NCI-H2029 treated with DMSO at 0.1 percent for 48 hours (cell line): ENCODE measurements at places on chromosomes 1 and 21.

GRCh38 chr1:118334506-118334905 lies 149.5 kb upstream of the SPAG17 start:
- no peak for DNase-seq

- DNase-seq: no peak
Observed at GRCh38 chr1:42801832-42802473, 15.0 kb upstream of the ERMAP start.

GRCh38 chr1:40385437-40386358 lies 12.2 kb downstream of the SMAP2 start:
- no peak for DNase-seq

- DNase-seq: no peak
Observed at GRCh38 chr1:24928689-24929397, 1.2 kb downstream of the RUNX3 start.

DNA sequence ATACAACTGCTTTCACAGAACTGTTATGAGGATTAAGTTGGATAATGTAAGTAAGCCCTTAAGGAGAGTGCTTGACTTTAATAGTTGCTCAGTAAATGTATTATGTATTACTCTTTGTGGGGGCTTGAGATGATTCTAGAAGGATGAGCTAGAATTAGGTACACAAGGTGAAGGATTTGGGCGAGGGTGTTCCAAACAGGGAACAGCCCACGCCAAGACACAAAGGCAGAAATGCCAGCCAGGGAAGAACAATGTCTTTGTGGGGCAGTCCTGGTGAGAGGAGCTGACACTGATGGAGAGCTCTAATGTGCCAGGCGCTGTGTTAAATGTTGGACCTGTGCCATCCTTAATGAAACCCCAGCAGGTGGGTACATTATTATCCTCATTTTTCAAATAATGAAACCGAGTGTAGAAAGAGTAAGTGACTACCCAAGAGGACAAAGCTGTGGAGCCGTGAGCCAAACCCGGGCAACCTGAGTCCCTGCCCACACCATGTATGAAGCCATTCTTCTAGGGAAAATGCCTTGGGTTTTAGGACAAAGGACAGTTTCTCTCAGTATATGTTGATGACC lies 362.4 kb downstream of the HHAT start:
- DNase-seq: no peak

GRCh38 chr1:162383516-162383915 lies 2.0 kb downstream of the C1orf226 start:
- no peak for DNase-seq

- no peak for DNase-seq
Observed at GRCh38 chr1:214637722-214638458, 34.9 kb downstream of the CENPF start.

DNA sequence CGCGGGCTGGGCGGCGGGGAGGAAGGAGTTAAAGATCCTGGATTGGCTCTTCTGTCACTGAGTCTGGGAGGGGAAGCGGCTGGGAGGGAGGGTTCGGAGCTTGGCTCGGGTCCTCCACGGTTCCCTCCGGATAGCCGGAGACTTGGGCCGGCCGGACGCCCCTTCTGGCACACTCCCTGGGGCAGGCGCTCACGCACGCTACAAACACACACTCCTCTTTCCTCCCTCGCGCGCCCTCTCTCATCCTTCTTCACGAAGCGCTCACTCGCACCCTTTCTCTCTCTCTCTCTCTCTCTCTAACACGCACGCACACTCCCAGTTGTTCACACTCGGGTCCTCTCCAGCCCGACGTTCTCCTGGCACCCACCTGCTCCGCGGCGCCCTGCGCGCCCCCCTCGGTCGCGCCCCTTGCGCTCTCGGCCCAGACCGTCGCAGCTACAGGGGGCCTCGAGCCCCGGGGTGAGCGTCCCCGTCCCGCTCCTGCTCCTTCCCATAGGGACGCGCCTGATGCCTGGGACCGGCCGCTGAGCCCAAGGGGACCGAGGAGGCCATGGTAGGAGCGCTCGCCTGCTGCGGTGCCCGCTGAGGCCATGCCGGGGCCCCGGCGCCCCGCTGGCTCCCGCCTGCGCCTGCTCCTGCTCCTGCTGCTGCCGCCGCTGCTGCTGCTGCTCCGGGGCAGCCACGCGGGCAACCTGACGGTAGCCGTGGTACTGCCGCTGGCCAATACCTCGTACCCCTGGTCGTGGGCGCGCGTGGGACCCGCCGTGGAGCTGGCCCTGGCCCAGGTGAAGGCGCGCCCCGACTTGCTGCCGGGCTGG lies at the start of gene NPR1:
TSS of gene NPR1 (plus strand) at position 170 of the 818 bp plus-strand sequence. CDS start at position 591, 421 bp downstream.
- no peak for DNase-seq

DNA sequence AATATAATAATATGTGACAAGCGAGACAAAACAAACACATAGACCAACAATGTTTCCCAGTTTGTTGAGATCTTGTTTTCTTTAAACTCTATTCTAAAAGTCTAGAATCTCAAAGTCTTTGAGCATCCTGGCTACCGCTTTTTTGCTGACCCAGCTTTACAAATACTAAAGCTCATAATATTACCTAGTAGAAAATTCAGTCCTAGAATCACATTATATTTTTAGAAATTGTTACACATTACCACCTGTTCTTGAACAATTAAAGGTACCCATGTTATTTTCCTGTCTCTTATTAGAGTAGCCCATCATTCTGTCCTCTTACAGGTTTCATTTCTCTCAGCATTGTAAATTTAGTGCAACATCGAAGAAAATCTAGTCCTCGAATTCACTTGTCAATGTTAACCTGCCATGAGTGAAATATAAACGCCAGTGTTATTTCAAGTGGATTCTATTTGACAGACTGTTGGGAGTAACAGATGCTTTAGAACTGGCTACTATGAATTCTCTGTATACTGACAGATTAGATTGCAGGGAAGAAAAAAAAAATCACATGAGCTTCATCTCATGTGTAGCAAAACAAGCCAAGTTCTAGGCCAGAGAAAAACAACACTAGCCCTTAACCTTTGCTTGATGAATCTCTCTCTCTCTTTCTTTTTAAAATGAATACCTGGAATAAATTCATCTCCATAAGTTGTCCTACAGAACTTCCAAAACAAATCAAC lies 851.2 kb upstream of the ADAMTS5 start:
- DNase-seq: no peak

DNA sequence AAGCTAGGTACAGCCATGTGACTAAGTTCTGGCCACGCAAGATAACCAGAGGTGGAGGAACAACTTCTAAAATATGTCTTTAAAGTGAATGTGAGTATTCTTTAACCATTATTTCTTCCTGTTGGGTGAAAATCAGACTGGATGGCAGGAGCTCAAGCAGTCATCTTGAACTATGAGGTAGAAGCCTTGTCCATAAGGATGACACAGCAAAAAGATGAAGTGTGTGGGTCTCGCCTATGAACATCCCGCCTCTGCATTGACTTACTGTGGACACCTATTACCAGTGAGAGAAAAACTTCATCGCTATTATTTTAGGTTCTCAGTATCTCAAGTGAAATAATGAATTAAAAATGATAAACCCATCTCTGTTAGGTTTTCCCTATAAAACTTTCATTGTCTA lies 365.3 kb downstream of the USH2A start:
- DNase-seq: no peak

- peak; percentile 78 for DNase-seq
Observed at GRCh38 chr1:41364442-41365319, 3.4 kb downstream of the FOXO6 start.

DNA sequence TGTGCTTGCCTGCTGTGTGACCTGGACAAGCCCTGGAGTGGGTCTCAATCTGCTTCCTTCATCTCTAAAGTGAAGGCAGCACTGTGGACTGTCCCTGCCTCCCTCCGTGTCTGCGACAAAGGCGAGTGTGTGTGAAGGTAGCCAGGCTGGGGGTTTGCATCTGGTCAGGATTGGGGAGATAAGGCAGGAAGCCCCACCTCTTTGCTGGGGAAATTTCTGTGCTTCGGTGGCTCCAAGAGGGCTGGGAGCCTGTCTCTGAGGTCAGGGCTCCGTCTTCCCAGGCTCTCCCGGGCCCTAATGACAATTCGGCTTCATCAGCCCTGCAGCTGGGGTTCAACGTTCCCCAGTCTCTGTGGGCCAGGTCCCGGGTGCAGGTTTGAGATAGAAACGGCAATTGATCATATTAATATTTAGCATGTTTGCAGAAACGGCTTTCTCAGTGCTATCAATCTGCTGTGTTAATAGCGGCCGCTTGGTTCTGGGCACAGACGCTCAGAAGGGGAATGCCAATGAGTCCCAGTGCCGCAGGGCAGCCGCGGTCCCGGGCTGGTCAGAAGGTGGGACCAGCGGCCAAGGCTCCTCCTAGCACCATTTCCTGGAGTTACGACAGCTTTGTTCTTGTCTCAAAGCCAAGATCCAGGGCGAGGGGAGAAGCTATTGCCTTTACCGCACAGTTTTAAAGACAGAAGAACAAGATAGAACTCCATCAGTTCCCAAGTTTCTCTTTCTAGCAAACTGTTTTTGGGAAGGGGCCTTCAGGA lies 105.7 kb downstream of the PRDM16 start:
- no peak for DNase-seq

- DNase-seq: no peak
Observed at GRCh38 chr1:1115136-1115785, 628 bp downstream of the C1orf159 start.

DNA sequence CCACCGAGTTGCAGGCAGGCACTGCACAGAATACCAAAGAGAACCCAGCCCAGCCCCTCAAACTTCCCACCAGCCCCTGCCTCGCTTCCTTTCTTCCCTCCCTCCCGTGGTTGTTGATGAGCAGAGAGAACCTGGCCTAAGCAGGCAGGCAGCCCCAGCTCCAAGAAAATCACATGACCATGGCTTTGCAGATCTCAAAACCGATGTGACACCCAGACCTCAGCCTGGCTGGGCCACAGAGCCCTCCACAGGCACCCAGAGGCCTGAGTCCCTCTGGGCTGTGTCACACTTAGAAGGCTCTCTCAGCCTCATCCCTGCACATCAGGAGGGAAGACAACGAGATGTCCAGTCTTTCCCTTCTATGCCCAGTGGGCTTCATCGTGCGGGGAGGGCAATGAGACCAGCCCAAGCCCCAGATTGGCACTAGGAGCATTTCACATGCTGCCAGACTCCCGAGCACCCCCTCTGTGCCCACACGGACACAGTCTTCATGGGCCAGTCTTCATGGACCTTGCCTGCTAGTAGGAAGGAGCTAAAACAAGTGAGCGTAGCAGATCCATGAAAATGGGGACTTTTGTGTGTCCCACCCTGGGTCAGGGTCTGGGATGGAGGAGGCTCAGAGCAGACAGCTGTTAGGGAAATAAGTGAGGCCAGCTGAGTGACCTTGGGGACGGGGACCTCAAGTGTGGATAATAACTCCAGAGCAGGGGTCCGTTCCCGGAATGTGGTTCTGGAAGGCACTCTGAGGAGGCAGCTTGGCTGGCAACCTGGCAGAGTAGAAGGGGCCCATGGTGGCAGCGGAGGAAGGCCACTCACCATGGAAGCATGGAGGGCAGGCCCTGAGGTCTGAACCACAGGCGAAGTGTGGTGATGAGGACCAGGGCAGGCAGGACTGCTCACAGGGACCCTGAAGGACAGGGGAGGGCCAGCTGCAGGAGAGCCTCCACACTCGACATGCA lies 204.4 kb upstream of the VAMP3 start:
- DNase-seq: no peak

DNA sequence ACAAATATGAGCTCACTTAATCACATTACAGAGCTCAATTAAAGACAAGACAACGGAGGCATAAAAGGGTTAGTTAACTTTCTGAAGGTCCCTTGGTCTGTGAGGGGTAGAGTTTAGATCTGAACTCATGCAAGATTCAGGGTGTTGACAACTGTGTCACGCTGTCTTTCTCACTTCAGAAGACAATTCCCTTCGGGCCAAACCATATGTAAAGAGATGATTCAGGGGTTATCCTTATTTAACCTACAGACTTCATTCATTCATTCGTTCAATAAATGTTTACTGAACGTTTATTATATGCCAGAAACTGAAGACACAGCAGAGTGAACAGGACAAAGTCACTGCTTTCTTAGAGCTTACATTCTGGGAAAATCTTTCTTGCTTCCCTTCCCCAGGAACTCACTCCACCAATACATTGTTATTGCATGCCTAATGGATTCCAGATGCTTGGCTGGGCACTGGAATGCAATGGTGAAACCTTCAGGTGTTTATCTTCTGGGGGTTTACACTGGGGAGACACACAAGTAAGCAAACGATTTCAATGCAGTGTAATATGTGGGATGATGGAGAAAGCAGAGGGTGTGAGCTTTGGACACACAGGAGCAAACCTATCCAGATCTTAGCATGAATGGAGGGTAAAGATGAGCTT lies 6.4 kb downstream of the XCL1 start:
- no peak for DNase-seq

GRCh38 chr1:156707417-156708217 lies 2.2 kb upstream of the CRABP2 start:
- no peak for DNase-seq

DNA sequence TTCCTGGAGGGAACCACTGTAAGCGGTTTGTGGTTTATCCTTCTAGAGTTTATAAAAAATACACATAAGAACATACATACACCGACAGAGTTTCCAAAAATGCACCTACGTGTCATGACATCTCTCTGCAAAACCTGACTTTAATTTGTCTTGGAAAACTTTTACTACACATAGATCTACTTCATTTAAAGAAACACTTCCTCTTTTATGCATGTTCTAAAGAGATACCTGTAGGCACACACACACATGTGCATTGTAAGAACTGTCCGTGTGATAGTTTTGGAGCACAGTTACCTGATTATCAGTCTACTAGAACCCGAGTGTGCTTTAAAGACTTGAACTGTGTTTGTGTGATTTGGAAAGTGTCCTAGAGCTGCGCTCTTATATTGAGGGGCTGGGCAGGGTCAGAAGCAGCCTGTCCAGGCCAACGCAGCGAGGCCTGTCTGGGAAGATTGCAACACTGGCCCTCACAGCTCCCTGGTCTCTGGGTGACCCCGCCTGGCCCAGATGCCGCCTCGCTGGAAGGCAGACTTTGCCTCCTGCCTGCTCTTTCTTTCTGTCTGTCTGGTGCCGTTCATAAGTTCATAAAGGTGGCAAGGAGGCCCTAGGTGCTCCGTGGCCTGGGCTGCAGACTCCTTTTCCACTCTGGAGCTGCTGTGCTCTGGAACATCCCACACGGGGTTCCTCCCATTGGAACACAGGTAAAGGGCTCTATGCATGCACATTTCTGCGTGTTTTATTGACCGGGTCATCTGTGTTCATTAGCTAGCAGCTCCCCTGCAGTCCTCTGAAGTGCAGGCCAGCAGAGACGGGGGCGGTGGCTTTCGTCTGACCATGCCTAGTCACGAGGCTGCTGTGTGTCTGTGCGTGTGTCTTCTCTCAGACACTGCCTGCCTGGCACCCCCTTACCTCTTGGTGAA lies 46.3 kb downstream of the AGPAT3 start:
- DNase-seq: no peak

GRCh38 chr1:15848929-15849774 lies 1.6 kb downstream of the SPEN start:
- DNase-seq: peak; percentile 82

DNA sequence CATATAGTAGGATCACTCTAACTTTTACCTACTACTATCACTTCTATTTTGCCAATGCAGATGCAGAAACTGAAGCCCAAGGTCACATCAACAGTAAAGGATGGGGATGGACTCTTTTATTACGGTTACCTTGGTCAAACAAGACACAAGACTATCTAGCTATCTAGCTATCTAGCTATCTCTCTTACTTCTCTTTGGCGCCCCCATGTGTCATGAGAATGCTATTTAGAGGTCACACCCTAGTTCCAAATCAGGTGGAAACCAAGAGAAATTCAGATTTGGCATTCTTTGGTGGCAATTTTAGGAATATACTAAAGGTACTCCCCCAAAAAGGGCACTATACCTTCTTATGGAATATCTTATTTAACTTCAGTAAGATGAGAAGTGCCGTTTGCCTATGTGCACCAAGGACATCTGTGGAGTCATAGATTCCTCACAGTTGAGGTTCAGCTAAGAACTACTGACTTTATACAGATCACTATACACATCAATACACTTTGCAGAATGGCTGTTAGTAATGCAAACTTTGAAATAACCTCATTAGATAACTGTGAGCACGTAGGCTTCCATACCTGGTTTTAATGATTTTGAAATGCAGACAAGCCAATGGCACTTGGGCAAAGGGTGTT lies 6.7 kb downstream of the ZNF648 start:
- no peak for DNase-seq
